Fibroblast of skin of left biceps (primary cell): ENCODE measurements at places on chromosomes 1 and 21.

- no peak for DNase-seq
These were observed 4.1 kb downstream of the C1orf141 start for GRCh38 chr1:67130673-67131072.

GRCh38 chr1:6775261-6776043, 9.8 kb upstream of the CAMTA1 start:
- DNase-seq: no peak

GRCh38 chr1:162070825-162071224, 1.3 kb downstream of the NOS1AP start:
- no peak for DNase-seq

- no peak for DNase-seq
These were observed 577.4 kb downstream of the PTBP2 start for GRCh38 chr1:97298966-97299365.
